ENCODE measurements at places on chromosomes 12 and 14. TPM values are rescaled to one million over a fixed set of nuclear protein-coding genes. Genes with fewer than 3 reads are reported as not detected.

- ATAC-seq = no peak
These were observed 5.1 kb downstream of the PPP4R4 start for GRCh38 chr14:94179244-94179643.

- ATAC-seq = peak; percentile 51
These were observed 73.6 kb downstream of the SRGAP1 start for GRCh38 chr12:63917864-63918799.

DNA sequence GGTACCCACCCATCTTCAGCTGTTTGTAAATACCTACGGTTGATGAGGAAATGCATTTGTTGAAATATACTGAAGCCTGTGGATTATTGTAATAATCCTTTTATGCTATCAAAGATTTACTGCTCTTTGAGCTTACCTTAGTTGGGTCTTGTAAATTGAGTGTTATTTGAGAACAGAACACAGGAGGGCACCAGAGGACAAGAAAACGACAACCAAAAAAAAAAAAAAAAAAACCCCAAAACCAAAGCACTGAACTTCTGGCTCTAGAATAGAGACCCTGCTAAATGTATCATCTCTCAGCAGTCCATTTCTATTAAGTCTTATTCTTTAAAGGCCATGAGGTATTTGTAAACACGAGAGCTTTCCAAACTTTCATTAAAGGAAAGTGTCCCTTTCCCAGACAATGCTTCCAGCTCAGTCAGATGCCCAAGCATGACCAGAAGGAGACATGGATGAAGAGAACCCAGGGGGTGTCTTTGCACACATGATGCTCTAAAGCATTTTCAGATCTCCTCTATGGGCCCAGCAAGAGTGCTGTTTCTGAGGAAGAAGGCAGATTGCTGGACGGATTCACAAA lies 763.9 kb downstream of the NRXN3 start:
- no peak for ATAC-seq

GRCh38 chr12:16030744-16031143 lies 119.6 kb downstream of the DERA start:
- ATAC-seq = no peak

DNA sequence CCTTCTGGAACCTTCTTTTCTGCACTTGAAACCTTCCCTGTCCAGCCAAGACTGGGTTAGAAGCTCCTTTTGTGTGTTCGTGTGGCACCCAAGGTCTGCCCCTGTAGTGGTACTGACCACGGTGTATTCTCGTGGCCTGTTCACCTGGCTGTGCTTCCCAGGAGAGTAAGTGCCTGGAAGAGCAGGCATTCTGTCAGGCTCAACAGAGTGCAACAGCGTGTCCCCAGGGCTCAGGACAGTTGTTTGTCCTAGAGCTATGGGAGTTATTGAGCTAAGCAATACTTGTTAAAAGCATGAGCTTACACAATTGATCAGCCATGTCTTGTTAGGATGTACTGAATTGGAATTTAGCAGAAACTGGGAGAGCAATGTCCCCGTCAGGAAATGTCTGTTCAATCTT lies 12.9 kb upstream of the SLC38A2 start:
- ATAC-seq = no peak

GRCh38 chr14:61110316-61111082 lies 129.5 kb downstream of the SLC38A6 start:
- ATAC-seq = no peak

GRCh38 chr12:54958048-54958658 lies 26.4 kb downstream of the TESPA1 start:
- ATAC-seq = peak; percentile 58

- no peak for ATAC-seq
These were observed 14.3 kb downstream of the AGAP2 start for GRCh38 chr12:57724003-57724935.

- ATAC-seq = peak; percentile 42
These were observed 81.1 kb downstream of the PELI2 start for GRCh38 chr14:56199095-56199981.

DNA sequence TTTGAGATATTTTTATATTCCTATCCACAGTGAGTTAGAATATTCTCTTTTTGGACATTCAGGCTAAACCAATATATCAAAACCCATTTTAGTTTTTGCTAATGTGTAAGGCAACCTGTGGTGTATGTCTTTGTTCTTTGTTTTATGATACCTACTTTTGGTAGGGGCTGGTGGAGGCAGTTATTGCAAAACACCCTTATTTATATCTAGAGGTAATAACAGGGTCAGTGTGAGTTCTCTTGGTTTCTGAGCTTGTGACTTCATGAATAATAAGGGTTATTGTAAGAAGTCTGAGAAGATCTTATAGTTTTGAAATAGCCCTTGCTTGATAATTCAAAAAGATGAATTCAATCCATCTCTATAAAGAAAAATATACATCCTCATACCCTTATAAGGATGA lies 235.1 kb upstream of the LRIG3 start:
- ATAC-seq = no peak

- no peak for ATAC-seq
These were observed 64.9 kb upstream of the CATSPERB start for GRCh38 chr14:91796617-91797347.

DNA sequence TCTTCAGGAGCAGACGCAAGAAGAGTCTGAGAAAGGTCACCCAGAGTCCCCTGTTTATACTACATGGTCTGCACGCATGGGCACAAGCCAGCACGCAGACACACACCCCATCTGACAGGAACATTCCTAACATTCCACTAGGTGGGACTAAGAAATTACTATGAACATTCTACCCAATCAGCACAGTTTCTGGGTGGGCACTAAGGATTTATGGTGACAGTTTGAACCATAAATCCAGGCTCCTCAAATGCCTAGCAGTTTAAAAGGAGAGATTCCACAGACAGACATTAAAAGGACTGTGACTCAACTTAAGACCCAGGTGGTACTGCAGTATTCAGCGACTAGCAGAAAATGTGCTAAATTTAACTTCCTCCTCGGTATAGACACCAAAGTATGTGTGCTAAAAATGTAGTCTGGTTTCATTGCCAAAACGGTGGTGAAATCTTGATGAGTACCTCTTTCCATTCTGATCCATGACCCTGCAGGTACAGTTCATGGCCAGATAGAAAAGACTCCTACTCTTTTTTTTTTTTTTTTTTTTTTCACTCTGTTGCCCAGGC lies 16.2 kb downstream of the ABHD4 start:
- peak; percentile 95 for ATAC-seq

GRCh38 chr12:93279565-93280412 lies 97.9 kb upstream of the NUDT4 start:
- no peak for ATAC-seq

GRCh38 chr14:88164906-88165534 lies 158.0 kb downstream of the KCNK10 start:
- no peak for ATAC-seq

GRCh38 chr14:50821510-50822464 lies 9.2 kb downstream of the NIN start:
- ATAC-seq = peak; percentile 56

DNA sequence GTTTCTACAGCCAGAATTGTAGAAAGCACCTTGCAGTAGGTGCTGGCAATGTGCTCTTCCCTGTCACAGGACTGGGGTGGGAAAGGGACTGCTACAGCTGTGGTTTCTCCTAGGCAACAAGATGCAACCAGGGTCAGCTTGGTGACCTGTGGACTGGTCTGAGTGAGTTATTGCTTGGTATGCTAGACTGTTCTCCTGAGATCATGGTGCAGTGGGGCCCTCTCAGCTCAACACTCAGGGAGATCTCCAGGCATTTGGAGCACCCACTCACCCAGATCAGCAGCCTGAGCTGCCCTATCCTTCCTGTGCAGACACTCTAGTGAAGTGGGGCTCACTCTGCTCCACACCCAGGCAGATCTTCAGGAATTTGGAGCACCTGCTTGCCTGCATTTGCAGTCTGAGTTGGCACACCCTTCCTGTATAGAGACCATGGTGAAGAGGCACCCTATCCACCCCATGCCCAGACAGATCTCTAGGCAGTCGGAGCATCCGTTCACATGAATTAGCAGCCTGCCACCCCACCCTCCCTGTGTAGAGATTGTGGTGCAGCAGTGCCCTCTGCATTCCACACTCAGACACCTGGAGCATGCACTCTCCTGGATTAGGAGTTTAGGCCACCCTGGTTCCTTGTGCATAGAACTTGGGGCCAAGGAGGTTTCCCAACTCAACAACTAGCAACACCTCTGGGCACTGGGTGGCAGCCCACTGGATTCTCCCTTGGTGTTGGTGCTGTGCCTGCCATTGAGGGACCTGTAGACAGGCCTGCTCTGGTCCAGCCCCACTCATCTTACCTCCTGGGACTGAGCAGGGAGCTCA lies 3.8 kb upstream of the FAM186B start:
- ATAC-seq = peak; percentile 63

DNA sequence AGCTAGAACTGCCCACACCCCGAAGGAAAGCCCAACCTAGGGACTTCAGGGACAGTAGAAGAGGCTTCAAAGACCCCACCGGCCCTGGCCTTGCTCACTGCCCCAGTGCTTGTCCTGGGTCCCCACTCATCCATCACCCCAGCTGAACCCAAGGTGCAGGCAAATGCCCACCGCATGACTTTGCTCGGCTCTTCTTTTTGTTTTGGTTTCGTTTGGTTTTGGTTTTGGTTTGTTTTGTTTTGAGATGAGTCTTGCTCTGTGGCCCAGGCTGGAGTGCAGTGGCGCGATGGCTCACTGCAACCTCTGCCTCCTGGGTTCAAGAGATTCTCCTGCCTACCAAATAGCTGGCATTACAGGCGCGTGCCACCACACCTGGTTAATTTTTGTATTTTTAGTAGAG lies 9.0 kb downstream of the CCDC85C start:
- no peak for ATAC-seq

The LBHD2 gene
- 0.32 TPM for total RNA-seq

The HOXC12 gene
- total RNA-seq = 0.14 TPM

The PTPRQ gene
- total RNA-seq = 4.8 TPM

The GNPNAT1 gene
- total RNA-seq = 25.6 TPM

The PABPN1 gene
- 89.6 TPM for total RNA-seq

The ZNF219 gene
- total RNA-seq = 25.0 TPM
